ENCODE measurements at places on chromosomes 6 and 20.
A peak's percentile ranks its signal among the peaks of the same experiment; 100 is the strongest.

DNA sequence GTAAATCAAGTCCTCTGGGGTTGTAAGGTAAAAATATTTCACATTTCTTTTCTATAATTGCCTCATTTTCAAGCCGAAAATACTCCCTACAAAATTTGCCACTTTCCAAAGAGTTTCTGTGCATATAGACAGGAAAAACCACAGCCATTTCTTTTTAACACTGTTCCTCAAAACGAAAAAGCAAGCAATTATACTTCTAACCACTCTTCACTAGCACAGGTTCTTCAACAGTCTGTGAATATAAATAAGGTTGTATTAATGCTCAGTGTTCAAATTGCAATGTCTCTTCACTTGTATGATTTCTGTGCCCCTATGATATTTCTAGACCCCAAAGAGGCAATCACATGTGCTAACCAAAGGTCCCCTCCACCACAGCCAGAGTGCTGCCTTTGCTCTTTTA lies 206.0 kb downstream of the SIM1 start:
- DNase-seq, result no peak

DNA sequence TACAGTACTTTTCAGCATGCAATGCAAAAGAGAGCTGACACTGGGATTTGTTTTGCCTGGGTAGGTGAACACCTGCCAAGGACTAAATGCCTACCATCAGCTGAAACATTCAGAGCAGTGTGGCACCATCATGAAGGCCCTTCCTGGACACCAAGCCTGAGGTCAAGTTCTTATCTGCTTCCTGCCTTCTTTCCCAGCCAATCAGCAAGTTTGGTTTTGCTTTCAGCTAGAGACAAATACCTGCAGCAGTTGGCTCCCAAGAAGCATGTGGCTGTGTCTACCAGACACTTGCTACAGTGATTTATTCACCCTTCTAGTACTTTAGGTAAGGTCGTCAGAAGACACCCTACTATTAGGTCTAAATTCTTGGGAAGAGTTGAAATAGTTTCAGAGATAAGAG lies 112.8 kb downstream of the TBX18 start:
- no peak for DNase-seq

- DNase-seq, result no peak
Observed at GRCh38 chr6:2478200-2478599, 232.8 kb upstream of the GMDS start.

- no peak for DNase-seq
Observed at GRCh38 chr6:33694977-33695376, 16.5 kb downstream of the UQCC2 start.

DNA sequence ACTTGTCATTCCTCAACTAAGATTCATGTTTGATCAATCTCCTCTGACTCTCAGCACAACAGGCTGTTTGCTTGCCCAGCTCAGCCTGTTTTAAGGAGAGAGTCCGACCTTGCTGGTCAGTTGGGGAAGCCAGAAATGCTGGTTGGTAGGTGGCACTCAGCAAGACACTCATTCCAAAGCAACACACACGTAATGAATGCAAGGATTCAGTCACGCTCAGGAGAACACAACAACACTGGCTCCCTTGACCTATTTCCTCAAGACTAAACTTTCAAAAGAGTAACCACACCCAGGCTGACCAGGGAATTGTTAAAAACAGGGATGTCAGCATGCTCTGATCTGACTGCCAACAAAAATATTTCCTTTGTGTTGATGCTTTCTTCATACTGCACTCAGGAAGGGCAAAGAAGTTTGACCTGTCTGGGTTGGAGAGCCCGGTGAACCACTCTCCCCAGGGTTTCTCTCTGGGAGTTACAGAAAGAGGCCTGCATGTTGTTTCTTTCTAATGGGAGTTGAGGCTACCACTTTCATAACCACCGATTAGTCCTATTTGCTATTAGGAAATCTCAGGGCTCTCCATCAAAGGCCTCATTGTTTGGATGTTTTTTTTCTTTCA lies 25.6 kb upstream of the PREP start:
- no peak for DNase-seq

DNA sequence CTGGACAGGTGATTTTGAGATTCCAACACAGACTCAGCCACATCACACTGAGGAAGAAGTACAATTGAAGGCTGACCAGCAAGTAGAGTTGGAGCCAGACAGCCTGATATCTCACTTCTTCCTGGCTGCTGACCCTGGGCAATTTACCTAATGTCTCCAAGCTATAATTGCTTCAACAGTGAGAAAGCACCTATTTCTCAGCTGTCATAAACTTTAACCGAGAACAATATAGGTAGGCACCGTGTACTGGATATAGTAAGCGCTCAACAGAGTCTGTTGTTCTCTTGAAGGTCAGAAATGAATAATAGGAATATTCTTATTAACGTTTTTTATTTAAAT lies 28.3 kb downstream of the STX7 start:
- DNase-seq, result no peak

GRCh38 chr20:58756450-58756775 lies 63.8 kb downstream of the NPEPL1 start:
- no peak for DNase-seq

- DNase-seq, result no peak
Observed at GRCh38 chr20:19009081-19009688, 195.6 kb downstream of the SCP2D1 start.

- DNase-seq, result no peak
Observed at GRCh38 chr6:100774681-100775080, 106.4 kb downstream of the ASCC3 start.

DNA sequence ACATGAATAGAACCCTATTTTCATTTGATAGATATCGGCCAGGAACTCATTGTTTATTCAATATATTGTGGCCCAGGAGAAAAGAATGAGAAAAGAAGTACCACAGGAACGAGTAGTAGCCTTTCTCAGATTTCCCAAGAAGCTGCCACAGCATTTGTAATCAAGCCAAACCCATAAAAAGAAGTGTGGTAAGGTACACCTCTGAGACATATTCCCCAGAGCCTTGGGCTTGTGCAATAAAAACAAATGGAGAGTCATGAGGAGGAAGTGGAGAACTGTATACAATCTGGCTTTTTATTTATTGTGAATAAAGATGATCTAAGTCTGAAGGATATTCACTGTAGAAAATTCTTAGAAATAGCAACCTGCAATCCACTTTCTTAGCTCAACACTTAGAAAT lies 36.7 kb downstream of the KIF6 start:
- no peak for DNase-seq

- DNase-seq, result no peak
Observed at GRCh38 chr20:50583442-50584150, 73.4 kb downstream of the PTPN1 start.

DNA sequence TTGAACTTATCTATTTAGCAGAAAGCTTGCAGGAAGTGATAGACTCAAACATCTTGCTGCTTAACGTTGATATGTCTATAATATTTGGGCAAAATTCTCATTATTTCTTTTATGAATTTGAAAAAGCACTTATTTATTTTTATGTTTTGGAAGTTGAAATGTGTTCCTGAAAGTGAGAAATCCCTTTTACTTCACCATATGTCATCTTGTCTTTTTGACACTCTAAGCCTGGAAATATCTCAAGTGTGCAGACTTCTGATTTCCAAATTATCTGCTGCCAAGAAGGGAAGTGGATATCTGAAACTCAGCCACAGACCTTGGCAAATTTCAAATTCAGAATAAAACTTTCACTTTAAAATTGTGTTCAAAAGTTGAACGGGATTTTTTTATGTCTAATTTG lies 368.7 kb upstream of the MANEA start:
- no peak for DNase-seq

GRCh38 chr6:12648171-12648570 lies 68.4 kb upstream of the PHACTR1 start:
- no peak for DNase-seq

GRCh38 chr6:135576055-135576454 lies 78.5 kb upstream of the AHI1 start:
- DNase-seq, result peak; percentile 11

DNA sequence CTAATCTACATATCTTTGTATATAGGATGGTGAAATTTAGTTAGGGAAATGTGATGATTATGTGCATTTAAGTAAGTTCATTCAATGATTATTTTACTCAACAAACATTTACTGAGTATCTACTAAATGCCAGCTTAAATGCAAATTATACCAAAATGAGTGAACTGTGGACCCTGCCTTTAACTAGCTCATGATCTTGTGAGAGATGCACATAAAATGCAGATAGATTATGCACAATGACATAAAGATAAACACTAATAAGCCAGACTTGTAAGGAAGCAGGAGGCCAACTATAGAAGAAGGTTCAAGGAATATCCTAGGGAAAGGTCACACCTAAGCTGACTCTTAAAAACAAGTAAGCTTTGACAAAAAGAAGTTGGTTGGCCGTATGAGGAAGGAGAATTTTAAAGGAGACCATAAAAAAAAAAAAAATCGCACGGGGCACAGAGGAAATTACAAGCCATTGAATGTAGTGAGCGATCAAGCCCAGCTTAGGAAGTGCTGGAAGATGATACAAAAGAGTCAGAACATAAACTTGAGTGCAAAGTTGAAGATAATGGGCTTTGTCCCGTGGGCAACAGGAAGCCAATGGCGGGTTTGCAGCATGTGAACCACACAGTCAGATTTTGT lies 107.9 kb downstream of the NRSN1 start:
- no peak for DNase-seq

DNA sequence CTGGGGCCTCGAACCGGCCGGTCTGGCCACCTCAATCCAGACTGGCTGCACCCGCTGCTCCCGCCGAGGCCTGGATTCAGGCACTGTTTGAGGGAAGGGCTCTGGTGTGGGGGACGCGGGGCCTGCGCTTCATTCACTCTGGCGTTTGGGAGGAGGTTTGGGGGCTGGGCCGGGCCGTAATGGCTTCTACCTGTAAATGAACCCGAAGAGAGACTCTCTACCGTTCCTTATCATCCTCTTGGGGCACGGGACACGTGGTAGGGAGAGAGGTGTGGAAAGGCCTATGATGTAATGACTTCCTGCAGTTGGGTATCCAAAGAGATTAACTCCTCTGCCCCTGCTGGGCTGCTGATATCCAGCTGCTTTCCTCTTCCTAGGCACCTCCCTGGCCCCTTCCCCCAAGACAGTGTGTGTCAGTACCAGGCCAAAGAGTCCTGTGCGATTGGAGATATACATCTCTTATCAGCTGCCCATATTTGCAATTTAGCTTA lies 1.8 kb downstream of the FOXO3 start:
- DNase-seq, result peak; percentile 52

GRCh38 chr20:61263084-61263695 lies 11.1 kb downstream of the CDH4 start:
- no peak for DNase-seq

DNA sequence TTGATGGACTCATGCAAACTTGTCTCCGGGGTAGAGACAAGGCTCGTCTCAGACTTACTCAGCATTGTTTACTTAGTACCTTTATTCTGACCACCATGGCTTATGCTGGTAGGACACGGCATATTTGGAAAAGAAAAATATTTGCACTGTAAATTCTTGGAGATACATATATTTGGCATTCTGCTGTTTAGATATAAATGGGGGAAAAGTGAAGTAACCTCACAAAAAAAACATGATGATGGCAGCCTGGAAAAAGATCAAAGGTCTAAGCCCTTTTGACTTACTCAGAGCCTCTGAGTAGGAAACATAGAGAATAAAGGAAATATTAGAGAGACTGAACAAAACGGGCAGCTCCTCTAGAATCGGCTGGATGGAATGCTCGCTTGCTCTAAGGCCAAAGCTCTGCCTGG lies 32.5 kb downstream of the PDE10A start:
- peak; percentile 36 for DNase-seq

DNA sequence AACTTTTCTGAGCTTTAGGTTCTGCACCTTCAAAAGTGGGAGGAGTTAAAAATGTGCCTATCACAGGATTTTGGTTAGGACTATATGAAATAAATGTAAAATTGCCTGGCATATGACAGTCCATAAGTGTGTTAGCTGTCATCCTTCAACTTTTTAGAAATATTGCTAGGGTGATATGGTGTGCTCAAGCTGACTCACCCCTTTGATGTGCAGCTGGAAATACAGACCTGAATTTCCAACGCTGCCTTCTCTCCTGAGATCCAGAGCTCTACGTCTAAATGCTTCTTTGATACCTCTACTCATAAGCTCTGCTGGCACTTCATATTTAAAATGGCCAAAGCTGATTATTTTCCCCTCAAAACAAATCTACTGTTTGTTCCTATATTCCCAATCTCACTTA lies 2.7 kb downstream of the SLC35B3 start:
- DNase-seq, result no peak

DNA sequence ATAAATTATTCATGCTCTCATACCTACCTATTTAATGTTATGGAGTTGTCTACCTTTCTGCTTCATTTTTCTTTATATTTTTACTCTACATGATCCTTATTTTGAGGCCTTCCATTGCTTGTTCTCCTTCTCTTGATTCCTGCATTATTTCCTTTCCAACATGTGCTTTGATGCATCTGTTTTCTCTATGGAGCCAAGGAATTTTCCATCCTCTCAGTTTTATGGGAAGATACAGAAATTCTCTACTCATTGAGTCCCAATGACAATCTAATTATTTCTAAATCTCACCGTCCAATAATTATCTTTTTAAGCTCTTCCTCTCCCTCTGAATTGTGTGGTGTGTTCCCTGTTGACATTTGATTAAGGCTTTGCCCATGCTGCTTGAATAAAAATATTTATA lies 136.0 kb downstream of the PACRG start:
- DNase-seq, result no peak

DNA sequence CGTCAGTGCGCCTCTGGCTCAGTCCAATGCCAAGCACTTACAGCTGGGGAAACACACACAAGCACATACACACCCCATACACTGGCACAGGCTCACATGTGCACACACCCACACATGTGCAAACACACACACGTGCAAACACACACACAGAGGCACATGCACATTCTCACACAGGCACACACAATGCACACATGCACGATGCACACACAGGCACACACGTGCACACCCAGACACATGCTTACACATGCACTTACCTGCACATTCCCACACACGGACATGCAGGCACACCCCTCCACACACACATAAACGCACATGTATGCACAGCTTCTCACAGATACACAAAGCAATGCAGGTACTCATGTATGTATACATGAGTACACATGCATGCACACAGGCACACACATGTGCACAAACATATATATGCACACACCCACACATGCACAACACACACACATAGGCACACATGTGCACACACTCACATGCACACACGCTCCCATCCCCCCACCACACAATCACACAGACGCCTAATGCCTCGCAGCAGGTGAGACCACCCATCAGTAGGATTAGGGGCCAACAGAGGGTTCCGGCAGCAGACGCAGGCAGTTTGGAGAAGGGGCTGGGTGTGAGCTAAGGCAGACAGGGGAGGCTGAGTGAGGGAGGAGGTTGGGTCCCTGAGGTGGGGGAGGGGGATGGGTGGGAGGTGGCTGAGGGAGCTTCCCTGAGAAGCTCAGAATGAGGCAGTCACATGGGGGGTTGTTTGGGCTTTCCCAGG lies 71.2 kb upstream of the SLCO4A1 start:
- no peak for DNase-seq

DNA sequence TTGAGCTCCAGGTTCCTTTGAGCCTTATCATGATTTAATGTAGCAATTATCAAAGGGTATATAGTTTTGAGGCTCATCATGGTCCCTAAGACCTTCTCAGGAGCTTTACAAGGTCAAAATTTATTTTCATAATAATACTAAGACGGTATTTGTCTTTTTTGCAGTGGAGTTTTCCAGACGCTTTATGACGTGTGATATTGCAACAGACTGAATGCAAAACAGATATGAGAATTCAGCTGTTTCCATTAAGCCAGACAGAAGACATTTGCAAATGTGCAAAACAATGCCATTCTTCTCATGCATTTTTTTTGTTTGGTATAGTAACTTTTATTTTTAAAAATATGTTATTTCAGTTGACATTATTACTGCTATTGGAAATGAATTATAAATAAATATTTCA lies 24.7 kb upstream of the CNKSR3 start:
- no peak for DNase-seq

- DNase-seq, result no peak
Observed at GRCh38 chr20:62787866-62788265, 8.4 kb upstream of the MRGBP start.
